ENCODE measurements at places on chromosomes 7 and 10. TPM values are rescaled to one million over a fixed set of nuclear protein-coding genes. Genes with fewer than 3 reads are reported as not detected.

- peaks cover 1% of the 10 kb centered on the region for H3K36me3 ChIP-seq
- no peaks in the 10 kb centered on the region for H3K27me3 ChIP-seq
- DNase-seq: no peak
- H3K4me1 ChIP-seq: no peaks in the 10 kb centered on the region
Observed at GRCh38 chr7:92623544-92623943, 33.4 kb upstream of the FAM133B start.

DNA sequence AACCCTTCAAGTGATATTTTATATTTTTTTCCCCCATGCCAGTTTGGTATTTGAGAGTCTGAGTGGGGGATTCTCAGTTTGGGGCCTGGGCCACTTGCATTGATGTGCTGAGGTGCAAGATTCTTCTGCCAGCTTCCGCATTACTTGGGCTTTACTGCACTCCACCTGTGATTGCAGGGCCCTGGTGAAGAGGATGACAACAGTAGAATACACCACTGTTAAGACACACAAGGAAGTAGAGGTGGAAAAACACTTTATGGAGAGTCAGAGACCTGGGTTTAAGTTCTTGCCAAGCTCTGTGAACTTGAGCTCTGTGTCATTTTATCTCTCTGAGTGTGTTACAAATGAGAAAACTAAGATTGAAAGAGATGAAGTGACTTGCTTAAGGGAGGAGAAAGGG is 209.4 kb downstream of the LRMDA start:
- no peaks in the 10 kb centered on the region for H3K36me3 ChIP-seq
- no peaks in the 10 kb centered on the region for H3K27me3 ChIP-seq
- no peaks in the 10 kb centered on the region for H3K4me1 ChIP-seq

DNA sequence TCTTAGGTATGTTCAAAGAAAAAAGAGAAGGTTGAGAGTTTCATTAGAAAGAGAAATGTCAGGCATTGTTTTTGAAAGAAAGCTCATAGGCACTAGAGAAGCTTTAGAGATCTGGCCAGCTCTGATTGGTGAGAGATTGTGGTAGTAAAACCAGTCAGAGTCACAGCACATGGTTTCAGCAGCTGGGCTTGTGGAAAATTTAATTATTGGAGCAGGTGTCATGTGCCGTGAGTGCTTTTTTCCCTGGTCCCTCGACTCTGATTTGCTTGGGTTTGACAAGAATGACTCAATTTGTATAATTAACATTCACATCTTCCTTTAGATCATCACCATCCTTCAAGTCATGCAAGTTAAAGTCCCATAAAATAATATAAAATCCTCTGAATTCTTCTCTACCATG is 35.2 kb downstream of the MRPL32 start:
- DNase-seq: no peak
- H3K27me3 ChIP-seq: no peaks in the 10 kb centered on the region
- no peak overlapping the region for H3K4me3 ChIP-seq
- no peaks in the 10 kb centered on the region for H3K36me3 ChIP-seq
- no peak overlapping the region for H3K27ac ChIP-seq

DNA sequence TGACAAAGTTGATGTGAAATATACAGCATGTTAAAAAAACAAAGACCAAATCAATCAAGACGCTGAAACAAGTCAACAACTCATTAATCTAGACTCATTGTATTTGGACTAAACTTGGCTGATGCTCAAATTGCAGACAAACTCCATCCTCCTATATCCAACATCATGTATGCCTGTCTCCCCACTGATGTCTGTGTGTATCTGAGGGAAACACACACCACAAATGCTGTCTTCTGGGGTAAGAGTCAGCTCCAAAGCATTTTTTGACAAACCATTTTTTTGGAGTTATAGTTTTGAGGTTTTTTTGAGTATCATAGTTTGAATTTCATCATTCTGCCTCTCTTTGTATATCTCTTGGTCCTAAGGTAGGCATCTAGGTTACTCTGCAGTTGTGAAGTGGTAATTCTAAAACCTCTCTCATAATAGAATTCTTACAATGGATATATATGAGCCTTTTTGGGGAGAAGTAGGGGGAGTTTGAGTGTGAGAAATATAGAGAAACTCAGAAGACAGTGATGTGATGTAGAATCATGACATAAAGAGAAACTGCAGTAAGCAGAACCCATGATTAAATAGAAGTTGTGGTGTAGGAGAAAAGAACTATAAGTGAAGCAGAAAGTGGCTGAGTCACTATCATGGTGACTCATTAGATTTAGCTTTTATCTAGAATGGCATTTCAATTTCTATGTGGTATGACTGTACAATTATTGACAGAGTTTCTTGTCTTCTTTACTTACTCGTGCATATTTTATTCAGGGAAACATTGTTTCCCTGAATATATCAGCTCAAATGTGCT is 1531.1 kb upstream of the LRRTM3 start:
- no peak for DNase-seq
- no peaks in the 10 kb centered on the region for H3K27me3 ChIP-seq
- H3K27ac ChIP-seq: no peak overlapping the region
- no peaks in the 10 kb centered on the region for H3K36me3 ChIP-seq

DNA sequence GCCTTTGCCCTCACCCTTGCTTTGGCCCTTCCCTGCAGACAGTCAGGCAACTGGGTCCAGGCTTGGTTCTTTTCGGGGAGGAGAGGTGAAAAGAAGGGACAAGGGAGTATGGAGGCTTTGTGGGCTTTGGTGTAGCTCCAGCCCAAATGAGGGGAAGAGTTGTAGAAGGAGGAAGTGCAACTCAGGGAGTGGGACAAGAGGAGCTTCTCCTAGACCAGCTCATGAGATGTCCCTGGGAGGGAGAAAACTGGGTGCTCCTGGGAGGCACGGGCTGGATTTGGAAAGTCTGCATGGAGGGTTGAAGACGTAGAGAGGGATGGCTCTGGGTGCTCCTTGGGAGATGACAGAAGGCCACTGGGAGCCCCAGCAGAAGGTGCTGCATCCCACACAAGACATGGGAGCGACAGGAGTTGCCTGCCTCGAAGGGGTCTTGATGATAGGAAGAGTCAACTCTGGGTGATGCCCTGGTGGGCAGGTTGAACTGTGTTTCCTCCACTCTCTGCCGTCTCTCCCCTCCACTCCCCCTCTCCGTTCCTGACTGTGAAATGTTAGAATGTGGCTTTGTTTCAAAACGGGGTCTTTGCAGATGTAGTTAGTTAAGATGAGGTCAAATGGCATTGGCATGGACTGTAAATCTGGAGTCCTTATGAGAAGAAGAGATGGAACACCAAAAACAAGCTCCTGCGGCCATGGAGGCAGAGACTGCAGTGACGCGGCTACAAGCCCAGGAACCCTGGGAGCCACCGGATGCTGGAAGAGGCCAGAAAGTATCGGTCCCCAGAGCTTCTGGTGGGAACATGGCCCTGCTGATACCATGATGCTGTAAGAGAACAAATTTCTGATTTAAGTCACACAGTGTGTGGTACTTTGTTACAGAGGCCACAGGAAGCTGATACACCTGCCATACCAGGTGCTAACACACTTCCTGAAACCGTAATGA is 298.5 kb downstream of the GLRX3 start:
- H3K27me3 ChIP-seq: no peaks in the 10 kb centered on the region
- H3K36me3 ChIP-seq: no peaks in the 10 kb centered on the region
- no peak for DNase-seq
- no peaks in the 10 kb centered on the region for H3K4me1 ChIP-seq
- H3K27ac ChIP-seq: no peak overlapping the region

- H3K4me3 ChIP-seq: no peak overlapping the region
- no peaks in the 10 kb centered on the region for H3K27me3 ChIP-seq
- H3K27ac ChIP-seq: no peak overlapping the region
Observed at GRCh38 chr7:18702071-18702829, 206.7 kb downstream of the HDAC9 start.

- no peaks in the 10 kb centered on the region for H3K4me1 ChIP-seq
- no peak overlapping the region for H3K27ac ChIP-seq
- no peak overlapping the region for H3K4me3 ChIP-seq
- no peaks in the 10 kb centered on the region for H3K27me3 ChIP-seq
- DNase-seq: no peak
Observed at GRCh38 chr10:118116715-118117449, 70.1 kb upstream of the RAB11FIP2 start.

- DNase-seq: no peak
- no peak overlapping the region for H3K4me3 ChIP-seq
- H3K4me1 ChIP-seq: no peaks in the 10 kb centered on the region
- H3K27me3 ChIP-seq: no peaks in the 10 kb centered on the region
Observed at GRCh38 chr7:6438427-6438826, 9.3 kb downstream of the DAGLB start.

DNA sequence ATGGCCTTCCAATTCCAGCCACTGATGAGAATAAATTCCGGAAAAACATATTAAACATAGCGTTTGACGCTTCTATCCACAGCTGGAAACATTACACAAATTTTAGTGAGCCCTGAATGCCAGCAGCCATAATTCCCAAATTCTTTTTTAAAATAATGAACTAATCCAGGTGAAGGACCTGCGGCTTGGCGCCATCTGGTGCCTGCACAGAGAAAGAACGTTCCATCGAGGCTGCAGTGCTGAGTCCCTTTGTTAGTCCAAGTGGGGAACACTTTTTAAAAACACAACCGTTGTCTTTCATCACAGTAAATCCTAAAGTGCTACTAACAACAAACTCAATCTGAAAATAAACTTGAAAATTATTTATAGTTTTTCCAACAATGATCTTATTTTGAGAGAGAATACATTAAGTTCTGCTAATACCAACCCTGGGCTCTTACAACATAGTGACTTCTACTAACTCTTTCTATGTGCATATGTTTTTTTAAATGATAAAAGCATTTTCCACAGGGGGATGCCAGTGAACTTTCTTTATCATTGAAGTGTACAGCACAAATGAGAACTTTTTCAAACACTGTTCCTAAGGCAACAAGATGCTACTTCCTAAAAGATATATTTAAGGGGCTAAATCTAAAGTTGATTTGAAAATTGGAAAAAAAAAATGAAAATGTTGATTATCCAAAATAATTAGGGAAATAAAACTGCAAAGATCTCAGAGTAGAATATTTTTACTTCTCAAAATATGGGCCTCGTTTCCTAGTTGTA is 166.9 kb upstream of the RNF32 start:
- no peak overlapping the region for H3K27ac ChIP-seq
- H3K4me3 ChIP-seq: no peak overlapping the region
- no peaks in the 10 kb centered on the region for H3K36me3 ChIP-seq
- H3K27me3 ChIP-seq: no peaks in the 10 kb centered on the region
- H3K4me1 ChIP-seq: peaks cover 3% of the 10 kb centered on the region
- no peak for DNase-seq

GRCh38 chr10:103793429-103793828 is 61.9 kb downstream of the SH3PXD2A start:
- peaks cover 4% of the 10 kb centered on the region for H3K36me3 ChIP-seq
- H3K4me1 ChIP-seq: peaks cover 43% of the 10 kb centered on the region
- no peak for DNase-seq
- peak overlapping the region; percentile 1 for H3K4me3 ChIP-seq

DNA sequence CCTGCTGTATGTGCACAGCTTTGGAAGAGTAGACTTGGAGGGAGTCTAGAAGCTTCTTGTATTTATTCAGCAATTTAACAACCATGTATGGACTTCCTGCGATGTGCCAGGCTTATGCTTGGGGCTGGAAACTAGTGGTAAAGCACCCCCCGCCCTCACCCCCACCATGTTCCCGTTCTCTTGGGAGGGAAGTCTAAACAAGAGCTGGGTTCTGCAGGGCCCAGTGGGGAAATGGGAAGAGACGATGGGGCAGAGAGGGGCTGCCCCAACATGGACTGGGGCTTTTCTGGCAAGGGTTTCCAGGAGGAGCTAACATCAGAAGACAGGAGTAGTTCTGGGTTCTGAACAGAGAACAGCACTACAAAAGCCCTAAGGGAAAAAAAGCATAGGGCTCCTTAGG is 8.0 kb downstream of the RASSF4 start:
- H3K4me1 ChIP-seq: peaks cover 46% of the 10 kb centered on the region
- no peak overlapping the region for H3K4me3 ChIP-seq
- H3K27me3 ChIP-seq: no peaks in the 10 kb centered on the region
- DNase-seq: peak; percentile 7

DNA sequence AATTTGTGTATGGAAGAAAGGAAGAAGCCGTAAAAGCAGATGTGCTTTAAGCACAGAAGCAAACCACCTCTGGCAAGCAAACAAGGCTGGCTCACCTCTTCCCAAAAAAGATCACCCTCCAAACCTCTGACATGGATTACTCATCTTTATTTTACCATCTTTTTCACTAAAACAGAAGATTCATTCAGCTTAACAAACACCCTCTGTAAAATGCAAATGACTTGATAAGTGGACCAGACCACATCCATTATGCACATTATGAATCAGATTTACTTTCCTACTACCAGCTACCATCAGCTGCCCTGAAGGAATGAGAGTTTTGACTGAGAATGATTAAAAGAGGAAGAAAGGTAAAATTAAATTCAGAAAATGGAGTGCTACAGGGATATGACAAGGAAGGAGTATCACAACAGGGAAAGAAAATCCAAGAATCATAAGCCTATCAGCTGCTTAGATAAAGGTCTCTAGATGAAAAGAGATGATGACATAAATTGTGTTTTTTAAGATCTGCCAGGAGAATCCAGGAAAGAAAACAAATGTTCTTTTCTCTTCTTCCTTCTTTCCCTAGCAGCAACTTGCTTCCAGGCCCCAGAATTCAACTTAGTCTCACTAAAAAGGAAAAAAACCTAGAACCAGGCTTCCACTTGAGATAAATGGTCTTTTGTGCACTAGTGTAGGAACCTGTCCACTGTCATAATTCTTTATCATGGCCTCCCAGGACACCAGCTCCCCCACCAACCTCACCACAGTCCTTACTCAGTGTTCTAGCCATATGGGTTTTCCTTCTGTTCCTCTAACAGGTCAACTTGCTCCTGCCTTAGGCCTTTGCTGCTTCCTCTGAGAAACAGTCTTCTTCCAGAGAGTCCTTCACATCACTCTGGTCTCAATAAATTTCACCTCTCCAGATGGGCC is 47.4 kb downstream of the JAZF1 start:
- H3K36me3 ChIP-seq: no peaks in the 10 kb centered on the region
- no peak overlapping the region for H3K27ac ChIP-seq
- no peak for DNase-seq
- H3K4me1 ChIP-seq: no peaks in the 10 kb centered on the region
- no peaks in the 10 kb centered on the region for H3K27me3 ChIP-seq

DNA sequence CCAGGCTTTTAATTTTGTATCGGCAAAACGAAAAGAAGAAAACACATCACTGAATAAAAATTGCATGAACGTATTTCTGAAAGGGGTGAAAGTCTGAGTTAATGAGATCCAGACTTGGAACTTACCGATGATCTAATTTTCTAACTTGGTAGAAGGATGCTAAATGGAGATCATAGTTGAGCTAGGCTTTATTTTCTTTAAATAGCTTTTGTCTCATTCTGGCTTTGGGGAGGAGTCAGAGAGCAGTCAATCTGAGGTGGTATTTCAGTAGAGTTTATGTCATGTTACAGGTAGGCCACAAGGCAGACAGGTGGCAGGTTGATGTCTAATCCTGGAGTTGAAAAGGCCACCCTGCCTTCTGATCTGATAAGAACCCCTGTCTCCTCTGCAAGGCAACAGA is 161.9 kb downstream of the KIAA1217 start:
- no peak overlapping the region for H3K4me3 ChIP-seq
- no peak overlapping the region for H3K27ac ChIP-seq
- no peak for DNase-seq
- peaks cover 25% of the 10 kb centered on the region for H3K4me1 ChIP-seq
- H3K36me3 ChIP-seq: peaks cover 6% of the 10 kb centered on the region

OGDH gene
- 62.1 TPM for total RNA-seq

FANK1 gene
- total RNA-seq: 0.73 TPM

FAM180A gene
- not detected for total RNA-seq

ZNF107 gene
- 13.0 TPM for total RNA-seq

DYNC1I1 gene
- total RNA-seq: 6.8 TPM

ZNF488 gene
- 5.6 TPM for total RNA-seq

CYP26C1 gene
- 0.09 TPM for total RNA-seq

SPDYE2 gene
- total RNA-seq: not detected

GATA3 gene
- 27.7 TPM for total RNA-seq
